GM10248 (cell line): ENCODE measurements at places on chromosomes 12 and 14.

- no peak for DNase-seq
Observed at GRCh38 chr12:104130760-104131159, 7.2 kb downstream of the NFYB start.

DNA sequence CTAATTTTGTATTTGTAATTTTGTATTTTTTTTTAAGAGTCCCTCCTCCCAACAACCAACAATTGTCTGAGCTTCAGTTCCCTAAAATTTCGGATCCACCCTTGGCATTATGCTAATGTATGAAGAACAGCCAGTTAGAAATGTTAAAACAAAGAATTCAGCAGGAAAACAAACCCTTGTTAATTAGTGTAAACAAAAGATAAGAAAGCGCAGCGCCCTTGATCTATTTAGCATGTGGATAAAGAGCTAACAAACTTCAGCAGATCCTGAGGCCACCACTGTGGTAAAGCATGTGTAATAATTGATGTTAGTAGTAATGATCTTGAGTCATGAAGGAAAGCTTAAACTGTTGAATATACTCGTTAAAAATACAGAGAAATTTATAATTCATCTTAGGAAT lies 199.8 kb downstream of the TMX1 start:
- DNase-seq, result no peak

GRCh38 chr14:80202888-80203562 lies 8.3 kb downstream of the DIO2 start:
- DNase-seq, result peak; percentile 18

- DNase-seq, result no peak
Observed at GRCh38 chr12:79895071-79895470, 39.8 kb downstream of the PPP1R12A start.

DNA sequence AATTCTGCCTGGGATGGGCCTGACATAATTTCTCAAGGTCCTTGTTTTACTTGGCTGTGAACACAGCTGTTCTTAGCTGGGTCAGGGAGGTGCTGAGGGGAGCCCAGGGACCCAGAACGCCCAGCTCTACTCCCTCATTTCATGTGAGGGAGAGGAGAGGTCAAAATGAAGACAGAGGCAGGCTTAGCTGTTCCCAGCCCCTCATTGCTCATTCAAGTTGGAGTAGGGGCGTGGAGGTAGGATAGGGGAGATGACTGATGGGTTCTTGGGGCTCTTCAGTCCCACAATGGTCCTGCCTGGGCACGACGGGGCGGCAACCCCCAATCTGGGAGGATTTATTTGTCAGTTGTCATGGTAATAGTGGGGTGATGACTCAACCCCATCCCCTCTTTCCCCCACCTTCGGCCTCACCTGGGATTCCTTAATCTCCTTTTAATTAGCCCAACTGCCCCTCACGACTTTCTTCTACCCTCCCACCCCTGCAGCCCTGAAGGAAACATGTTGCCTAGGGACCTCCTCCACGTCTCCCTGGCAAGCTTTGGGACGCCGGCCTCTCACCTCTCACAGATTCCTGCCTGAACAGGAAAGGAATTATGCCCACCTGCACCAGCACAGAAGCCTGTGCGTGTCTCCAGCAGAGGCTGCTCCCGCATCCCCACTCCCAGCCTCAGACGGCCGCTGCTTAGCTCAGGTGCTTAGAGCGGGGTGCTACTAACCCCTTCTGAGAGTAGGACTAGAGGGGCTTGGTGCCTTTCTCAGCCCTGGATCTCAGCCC lies 10.2 kb downstream of the SPRYD3 start:
- no peak for DNase-seq

DNA sequence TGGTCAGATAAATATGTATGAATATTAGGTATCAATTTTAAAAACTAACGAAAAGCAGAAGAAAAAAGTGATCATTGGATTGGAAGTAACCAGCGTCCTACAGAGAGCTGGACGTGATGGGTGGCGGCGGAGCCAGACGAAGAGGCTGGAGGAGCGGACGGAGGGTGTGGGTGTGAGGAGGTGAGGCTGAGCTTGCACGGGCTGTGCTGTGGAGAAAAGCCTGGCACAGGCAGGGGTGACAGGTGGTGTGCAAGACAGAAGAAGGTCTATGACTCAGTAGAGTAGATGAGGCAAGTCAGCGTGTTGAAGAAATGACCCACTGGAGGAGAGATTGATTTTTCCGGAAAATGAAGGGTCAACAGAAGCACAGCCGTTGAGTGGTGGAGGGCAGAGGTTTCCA lies 56.4 kb downstream of the FZD10 start:
- no peak for DNase-seq

- no peak for DNase-seq
Observed at GRCh38 chr12:70059373-70059772, 183.9 kb upstream of the CNOT2 start.

DNA sequence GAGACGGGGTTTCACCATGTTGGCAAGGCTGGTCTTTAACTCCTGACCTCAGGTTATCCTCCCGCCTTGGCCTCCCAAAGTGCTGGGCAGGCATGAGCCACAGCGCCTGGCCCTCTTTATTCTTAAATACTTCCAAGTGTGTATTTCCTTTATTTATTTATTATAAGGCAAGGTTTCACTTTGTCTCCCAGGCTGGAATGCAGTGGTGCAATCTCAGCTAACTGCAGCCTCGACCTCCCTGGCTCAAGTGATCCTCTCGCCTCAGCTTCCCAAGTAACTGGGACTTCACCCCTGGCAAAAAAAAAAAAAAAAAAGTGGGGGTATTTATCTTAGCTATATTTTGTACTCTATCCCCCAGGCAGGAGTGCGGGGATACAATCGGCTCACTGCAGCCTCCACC lies 6.8 kb downstream of the FAM216A start:
- DNase-seq, result no peak

GRCh38 chr14:92373336-92373735 lies 50.4 kb downstream of the SLC24A4 start:
- no peak for DNase-seq

GRCh38 chr14:61615743-61616523 lies 79.4 kb upstream of the HIF1A start:
- no peak for DNase-seq

DNA sequence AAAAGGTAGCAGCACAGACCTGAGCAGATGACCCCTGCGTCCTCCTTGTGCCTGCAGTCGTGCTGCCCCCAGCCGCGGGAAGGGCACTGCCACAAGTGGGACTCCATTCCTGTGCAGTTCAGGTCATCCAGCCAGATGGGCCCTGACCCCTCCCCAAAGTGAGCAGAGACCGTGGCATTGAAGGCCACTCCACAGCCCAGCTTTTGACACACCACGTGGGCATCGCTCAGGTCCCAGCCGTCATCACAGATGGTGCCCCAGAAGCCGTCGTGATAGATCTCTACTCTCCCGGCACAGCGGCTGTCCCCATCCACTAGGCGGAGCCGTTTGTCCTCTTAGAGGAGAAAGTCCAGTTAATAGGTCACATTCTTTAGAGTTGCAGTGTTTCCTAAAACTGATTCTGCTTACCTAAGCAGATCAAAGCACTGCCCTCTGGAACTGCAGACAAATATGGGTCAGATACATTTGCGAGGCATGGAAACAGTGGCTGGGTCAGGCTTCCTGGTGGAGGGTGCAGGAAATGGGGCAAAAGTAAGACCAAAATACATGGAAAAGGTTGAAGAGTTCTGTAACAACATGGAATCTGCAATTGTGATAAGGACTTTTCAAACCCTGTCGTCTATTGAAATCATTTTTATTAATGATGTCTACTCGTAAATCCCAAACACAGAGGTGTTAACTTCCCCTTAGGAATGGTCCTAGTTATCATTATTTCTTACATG lies 69.4 kb downstream of the CD163L1 start:
- DNase-seq, result peak; percentile 40

DNA sequence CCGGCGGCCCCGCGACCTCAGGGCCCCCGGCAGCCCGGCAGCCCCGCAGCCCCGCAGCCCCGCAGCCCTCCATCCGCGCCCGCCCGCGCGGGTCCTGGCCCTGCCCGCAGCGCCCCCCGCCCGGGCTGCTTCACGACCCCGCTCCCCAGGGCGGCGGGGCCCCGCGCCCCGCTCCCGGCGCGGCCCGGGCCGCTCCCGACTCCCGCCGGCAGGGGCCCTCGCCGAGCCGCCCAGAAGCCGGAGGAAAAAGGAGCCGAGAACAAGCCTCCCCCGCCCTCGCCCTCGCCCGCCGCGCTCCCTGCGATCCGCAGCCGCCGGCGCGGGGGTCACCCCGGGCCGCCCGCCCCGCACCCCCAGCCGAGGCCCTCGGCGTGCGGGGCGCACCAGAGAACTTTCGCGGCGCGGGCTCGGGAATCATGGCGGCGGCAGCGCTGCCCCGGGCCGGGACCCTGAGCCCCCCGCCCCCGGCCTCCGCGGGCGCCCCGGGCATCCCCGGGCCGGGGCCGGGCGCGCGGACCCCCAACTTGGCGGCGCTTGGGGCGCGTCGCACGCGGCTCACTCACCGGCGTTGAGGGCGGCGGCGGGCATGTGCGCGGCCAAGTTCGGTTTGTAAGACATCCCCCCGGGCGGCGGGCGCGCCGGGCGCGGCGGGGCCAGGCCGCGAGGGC lies 521 bp downstream of the CDK2AP1 start:
- DNase-seq, result peak; percentile 91

GRCh38 chr12:12488296-12488695 lies 74.4 kb downstream of the DUSP16 start:
- no peak for DNase-seq

DNA sequence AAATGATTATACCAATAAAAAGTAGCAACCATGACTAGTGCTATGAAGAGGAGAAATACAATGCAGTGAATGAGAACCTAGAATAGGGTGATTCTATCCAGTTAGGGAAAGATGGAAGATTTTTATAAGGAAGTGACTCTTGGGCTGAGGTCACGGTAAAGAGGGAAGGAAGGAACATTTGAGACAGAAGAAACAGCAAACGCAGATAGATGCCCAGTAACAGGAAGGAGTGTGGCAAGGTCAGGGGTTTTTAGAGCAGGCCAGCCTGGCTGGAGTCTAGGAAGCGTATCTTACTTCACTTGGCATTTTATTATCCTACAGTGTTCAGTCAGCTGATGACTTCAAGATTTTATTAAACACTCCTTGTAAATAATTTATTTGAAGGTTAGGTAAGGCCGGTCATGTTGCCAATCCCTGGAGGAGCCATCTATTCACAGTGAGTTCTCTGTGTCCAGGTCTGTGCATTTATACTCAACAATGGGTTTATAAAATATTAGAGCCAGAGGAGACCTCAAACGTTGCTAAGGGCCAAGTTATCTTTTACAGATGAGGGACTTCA lies 170.6 kb downstream of the PRKCH start:
- no peak for DNase-seq

GRCh38 chr14:20841096-20841495 lies 38.5 kb upstream of the RNASE1 start:
- DNase-seq, result no peak

GRCh38 chr12:113158439-113159203 lies 9.1 kb downstream of the CFAP73 start:
- no peak for DNase-seq

GRCh38 chr14:95291859-95292542 lies 27.7 kb downstream of the CLMN start:
- DNase-seq, result peak; percentile 45

- DNase-seq, result no peak
Observed at GRCh38 chr12:87304406-87304805, 724.8 kb downstream of the C12orf50 start.

DNA sequence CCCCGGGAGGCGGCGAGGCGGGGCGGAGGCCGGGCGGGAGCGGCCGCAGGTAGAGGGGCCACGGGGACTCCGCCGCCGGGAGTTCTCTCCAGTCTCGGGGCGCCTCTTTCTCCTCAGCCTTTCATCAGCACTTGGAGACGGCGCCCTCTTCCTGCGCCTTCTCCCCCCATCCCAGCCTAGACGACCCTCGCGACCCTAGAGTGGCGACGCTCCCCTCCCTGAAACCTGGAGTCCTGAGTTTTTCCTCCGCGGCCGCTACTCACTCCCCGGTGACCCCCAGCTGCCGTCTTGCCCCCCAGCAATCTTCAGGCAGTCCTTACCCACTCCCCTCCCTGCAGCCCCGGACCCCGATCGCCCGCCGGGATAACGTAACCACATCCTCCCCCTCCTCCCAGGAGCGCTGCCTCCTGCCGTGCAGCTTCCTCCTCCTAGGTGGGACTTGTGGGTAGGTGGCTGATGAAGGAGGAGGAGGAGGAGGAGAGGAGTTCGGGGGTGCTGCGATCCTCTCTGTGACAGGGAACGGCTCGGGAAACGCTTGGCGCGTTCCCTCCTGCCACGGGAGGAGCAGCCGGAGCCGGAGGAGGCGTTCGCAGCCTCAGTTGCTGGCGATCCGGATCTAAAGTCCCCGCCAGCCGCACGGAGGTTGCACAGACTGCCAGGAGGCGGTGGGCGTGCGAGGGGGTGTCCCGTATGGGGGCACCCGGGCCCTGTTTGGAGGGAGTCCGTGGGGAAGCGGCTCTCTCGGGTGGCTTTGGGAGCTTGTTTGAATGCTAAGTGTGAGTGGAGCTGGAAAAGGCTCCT lies 891 bp downstream of the PLEKHA5 start:
- DNase-seq, result peak; percentile 22

DNA sequence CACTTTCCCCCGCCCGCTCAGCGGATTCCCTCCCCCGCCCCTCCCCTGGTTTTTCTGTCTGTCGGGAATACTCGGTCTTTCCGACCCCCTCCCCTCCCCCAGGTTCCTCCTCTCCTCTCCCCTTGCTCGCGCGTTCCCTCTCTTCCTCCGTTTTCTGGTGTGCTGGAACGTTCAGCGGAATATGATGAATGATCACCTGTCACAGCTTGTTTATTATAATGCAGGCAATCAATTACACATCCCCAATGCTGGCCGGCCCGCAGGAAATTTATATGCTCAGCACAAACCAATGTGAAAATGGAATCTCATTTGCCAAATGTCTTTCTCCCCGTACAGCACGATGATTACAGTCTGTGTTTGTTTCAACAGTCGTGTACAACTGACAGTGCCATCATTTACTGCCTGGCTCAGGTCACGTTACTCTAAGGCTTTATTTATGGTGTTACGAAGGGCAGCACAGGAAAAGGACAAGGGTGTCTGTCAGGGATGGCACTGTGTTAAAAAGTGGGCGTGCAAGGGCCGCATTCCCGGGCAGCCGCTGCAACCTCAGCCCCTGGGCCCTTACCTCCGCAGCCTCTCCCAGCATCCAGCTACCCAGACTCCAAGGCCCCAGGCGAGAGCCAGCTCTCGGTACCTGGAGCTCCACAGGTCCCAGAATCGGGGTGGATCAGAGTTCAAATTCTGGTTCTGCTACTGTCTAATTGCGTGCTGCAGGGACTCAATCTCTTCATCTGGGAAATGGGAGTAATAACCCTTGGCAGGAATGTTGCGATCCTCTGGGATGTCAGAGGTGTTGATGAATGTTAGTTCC lies 24.7 kb upstream of the MAP1LC3B2 start:
- DNase-seq, result no peak

DNA sequence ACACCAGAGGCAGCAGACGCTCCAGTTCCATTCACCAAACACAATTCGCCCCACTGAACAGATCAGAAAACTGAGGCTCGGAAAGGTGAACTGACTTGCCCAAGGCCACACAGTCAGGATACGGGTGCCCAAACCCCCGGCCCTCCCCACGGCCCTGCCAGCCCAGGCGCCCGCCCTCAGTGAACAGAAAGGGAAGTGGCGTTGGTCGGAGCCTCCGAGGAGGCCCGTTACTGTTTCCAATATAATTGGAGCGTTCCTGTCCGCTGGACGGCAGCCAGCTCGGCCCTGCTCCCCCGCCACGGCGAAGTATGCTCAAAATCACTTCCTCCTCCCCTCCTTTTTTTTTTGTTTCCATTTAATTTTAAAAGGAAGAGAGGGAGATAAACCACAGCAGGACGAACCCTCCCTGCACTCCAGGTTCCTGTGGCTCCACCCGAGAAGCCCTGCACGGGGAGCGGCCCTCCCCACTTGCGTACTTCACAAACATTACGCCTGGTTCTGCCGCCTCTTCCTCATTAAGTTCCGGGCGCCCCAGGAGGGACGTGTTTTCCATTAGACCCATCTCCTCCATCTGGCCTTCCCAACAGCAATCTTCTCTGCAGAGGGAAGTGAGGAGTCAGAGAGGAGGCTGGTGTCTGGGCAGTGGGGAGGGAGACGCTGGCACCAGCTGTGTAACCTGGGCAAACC lies 61.1 kb downstream of the NCOR2 start:
- no peak for DNase-seq
